ENCODE measurements at places on chromosomes 13 and 19. TPM values are rescaled to one million over a fixed set of nuclear protein-coding genes. Genes with fewer than 3 reads are reported as not detected.

Gene HIF3A
- 37.7 TPM for total RNA-seq

Gene HCST
- not detected for total RNA-seq

Gene SF3A2
- total RNA-seq, result 54.6 TPM

Gene NKPD1
- total RNA-seq, result not detected

Gene ABCA7
- 128 TPM for total RNA-seq

Gene SWSAP1
- 2.6 TPM for total RNA-seq

DNA sequence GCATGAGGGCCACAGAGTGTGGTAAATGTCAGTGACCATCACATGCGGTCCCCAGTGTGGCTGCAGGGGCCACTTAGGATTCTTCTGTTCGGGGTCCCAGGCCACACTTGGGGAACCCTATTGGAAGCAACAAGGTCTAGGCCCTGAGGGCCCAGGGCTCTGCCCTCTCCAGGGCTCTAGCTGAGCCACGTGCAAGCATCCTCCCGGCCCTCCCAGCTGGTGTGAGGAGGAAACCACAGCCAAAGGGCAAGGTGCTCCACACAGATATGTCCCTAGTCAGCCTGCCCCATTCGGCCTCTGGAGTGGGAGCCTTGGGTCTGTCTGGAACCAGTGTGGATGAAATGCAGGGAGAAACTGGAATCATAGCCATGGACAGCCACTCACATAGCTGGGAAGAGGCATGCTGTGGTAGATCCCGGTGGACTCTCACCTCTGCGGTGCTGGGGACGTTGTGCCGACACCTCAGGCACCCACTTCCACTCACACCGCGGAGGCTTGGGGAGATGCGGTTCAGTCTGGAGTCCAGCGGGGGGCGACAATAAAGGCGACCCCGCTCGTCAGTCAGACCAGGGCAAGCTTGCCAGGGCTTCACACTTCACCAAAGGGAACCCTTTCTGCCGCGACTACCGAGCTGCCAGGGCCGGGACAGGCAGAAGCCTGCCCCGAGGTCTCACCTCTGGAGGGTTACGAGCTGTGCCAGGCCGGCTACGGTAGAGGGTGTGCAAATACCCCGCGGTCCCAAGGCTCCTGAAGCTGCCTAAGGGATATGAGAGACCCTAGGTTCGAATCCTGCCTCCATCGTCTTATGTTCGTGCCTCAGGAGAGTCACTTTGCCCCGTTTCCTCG, 4.3 kb upstream of the ZNF497 start:
- DNase-seq, result no peak

- DNase-seq, result no peak
These were observed 17.7 kb upstream of the CSNK1G2 start for GRCh38 chr19:1923319-1923718.

DNA sequence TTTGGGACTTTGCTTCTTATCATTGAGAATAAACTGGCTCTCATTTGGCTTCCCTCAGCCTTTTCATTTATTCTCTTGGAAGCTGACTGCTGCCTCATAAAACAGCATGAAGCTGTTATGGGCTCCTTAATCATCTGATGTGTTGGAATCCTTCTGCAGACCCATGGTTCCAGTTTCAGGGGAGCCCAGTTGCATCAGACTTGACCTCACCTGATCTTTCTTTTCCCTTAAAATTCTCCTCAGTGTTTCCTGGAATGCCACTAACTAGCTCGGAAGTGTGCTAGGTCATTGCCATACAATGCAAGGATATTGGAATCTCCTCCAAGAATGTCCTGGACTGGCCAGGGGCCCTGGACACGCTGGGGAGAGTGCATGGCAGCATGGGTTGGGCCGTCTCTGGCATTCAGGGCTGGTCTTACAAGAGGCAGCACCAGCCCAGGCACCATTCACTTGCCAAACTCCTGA, 158.7 kb downstream of the FLT1 start:
- DNase-seq, result no peak

DNA sequence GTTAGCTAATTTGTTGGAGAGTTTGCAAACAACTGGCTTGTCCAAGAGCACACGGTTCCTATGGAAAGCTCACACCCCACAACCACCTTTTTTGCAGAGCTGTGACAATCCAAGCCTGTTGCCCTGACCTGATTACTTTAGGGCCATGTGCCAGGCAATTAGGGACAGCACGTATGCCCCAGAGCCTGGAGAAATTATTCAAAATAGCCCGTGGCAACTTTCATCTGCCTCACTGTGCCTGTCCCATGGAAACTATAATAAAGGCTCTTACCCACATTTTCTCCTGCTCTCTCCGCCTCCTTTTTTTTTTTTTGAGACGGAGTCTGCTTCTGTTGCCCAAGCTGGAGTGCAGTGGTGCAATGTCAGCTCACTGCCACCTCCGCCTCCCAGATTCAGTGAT, 18.6 kb upstream of the FBN3 start:
- DNase-seq, result no peak

DNA sequence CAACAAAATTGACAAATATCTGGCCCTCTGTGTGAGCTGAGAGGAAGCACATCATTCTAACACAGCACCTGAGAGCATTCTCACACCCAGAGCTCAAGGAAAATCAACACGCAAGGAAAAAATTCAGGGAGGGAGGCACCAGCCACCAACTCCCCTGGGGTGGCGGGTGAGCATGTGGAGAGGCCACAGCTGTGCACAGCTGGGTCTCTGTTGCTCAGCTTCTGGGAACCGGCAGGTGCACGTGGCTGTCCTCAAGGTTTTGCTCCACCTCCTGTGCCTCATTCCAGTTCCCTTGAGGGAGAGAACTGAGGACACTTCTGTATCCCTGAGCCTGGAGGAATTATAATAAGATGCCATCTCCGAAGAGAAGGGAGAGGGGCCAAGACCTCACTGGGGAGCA, 134.0 kb downstream of the USP12 start:
- DNase-seq, result no peak

DNA sequence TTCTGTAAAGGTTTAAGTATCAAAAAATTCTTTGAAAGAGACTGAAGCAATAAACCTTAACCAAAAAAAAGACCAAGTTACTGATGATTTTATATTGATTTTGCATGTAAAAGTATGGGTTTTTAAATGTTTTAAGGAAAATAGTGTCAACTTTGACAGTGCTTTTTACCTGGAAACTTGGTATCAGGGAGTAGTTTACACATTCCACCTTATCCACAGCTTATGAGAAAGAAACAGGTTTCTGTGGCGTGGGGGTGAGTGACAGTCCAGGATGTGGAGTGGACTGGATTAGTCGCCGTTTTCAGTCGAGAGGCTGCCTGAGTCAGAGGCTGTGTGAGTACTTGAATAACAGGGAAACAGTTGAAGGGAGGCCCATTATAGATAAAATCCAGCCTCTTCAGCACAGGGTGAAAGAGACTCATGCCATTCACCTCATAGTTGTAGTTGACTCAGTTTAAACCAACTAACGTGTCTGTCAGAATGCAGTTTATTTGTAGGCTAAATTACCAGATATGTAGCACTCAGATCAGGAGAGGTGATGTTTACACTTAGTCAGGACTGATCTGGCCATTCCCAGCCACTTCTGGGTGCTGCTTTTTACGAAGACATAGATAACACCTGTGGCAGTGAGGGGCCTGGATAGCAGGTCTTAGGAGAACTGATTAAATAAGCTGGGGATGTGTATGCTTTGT, 595 bp upstream of the GPR183 start:
- peak; percentile 41 for DNase-seq

GRCh38 chr19:37304884-37305255, 66.0 kb upstream of the ZNF527 start:
- no peak for DNase-seq

DNA sequence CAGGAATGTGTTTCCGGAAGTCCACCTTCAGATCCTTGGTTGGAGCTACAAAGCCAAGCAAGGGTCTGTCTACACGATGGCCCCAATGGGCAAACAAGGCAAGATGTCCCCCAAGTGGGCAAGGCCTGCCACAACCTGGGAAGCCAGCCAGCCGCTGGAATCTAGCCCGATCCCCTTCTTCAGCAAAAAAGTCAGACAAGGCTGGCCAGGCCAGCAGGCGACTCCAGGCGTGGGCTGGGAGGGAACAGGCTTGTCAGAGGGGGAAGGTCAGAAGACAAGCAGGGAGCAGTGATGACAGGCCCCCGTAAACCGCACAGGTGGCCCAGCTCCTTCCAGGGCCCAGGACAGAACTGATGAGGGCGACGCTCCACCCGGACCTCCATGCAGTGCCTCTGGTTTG, 69.7 kb upstream of the WASF3 start:
- DNase-seq, result no peak

DNA sequence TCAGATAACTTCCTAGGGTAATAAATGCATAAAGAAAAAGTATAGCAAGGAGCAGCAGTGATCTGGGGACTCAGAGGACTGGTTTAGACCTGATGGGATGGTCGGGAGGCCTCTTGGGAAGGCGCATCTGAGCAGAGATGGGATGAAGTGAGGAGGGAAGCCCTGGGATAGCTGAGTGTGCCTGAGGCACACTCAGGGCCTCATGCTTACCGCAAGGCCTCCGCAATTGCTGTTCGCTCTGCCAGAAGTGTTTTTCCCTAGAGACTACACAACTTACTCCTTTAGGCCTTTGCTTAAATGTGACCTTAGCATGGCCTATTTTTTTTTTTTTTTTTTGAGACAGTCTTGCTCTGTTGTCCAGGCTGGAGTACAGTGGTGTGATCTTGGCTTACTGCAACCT, 4.1 kb upstream of the DLL3 start:
- DNase-seq, result no peak

DNA sequence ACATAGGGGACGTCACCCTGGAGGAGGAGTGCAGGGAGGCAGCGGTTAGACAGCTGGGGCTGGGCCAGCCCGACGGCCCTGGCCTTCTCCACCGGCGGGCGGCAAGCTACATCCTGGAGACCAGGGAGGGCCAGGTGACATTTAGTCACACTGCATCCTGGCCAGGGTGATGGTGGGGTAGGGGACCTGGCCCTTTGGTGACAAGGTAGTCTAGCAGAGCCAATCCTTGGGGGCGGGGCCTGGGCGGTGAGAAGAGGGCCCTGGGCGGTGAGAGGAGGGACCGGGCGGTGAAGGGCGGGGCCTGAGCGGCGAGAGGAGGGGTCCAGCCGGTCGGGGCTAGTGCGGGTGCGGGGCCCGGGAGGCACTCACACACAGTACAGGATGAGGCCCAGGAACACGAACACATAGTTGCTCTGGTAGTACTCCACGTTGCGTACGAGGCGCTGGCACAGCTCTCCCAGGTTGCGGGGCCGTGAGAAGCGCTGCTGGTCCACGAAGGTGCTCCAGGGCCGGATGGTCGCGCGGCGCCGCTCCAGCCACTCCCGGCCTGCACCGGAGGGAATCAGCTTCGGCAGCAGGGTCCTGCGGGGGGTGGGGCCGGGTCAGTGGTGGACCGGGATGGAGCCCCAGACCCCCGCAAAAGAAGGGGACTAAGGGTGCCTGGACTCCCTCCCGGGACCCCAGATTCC, 610 bp downstream of the RABAC1 start:
- DNase-seq, result peak; percentile 96

DNA sequence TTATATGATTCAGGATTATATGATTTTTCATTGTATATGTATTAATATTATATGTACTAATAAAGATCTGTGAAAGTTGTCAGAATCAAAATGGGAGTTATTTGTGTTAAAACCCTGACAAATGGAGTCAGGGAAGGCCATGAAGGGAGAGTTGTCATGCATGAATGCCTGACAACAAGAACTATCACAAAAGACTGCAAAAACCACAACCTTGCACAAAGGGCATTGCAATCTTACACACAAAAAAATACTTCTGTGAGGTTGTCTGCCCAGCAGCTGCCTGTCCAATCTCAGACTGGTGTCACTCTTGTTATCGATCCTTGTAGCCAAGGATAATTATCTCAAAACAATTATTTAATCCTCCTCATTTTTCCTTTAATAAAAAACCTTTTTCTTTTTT, 21.2 kb upstream of the RBM26 start:
- no peak for DNase-seq

GRCh38 chr19:47581605-47582319, 8.8 kb upstream of the ZNF541 start:
- no peak for DNase-seq

DNA sequence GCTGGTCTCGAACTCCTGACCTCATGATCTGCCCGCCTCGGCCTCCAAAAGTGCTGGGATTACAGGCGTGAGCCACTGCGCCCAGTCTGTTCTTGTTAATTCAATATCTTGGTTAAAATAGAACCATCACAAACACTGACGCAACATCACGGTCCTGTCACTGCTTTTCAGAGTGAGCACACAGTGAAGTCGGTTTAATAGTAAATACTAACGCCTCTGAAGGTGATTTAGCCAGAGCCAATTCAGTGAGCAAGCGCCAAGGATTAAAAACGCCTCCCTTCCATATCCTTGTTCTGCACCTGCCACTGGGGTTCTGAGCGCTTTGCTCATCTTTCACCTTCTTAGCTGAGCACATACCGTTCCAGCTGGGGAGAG, 30.3 kb downstream of the LAMP1 start:
- no peak for DNase-seq

DNA sequence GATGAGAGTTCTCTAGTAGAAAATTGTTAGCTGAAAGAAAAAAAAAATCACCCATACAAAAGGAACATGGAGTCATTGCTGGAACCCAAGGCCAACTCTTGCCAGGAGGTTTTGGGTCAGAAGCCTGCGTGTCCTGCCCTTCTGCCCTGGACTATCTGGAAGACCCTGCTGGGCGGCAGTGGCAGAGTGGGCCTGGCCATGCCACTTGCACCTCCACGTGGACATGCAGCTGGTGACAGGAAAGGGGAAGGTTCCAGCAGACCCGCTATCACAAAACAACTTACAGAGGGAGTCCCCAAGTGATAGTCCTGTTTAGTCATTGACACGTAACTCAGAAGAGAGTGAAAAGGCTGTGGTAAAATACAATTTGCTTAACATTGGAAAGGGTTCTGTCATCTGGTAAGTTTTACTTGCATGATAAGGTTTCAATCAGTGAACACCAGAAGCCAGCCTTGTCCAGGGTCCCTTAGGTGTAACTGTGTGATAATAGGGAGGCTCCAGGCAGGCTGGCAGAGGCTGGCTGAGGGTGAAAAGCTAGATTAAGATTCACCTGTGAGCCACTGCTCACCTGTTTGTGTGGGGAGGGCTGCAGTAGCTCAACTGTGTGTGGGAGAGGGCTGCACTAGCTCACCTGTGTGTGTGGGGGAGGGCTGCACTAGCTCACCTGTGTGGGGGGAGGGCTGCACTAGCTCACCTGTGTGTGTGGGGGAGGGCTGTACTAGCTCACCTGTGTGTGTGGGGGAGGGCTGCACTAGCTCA, 47.8 kb downstream of the COL4A2 start:
- no peak for DNase-seq

DNA sequence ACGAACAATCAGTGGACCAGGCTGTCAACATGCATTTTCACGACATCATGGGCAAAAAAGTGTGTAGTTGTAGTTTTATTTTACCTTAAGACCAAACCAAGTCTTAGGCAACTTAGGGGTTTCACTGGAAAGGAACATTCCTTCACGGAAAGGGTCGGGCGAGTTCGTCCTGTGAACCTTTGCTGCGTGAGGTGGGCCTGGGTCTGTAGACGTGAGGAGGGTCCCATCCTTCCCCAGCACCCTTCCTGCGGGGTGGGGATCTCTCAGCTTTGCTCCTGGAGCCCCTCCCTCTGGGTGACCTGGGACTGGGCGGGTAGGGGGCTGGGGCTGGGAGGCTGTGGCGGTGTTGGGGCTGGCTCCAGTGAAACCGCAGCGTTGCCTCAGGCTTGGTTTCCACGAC, 12.3 kb upstream of the RPS15 start:
- DNase-seq, result no peak

All from transverse colon (tissue), 4 donors.